ENCODE measurements at places on chromosomes 1 and 21.

- DNase-seq, result no peak
Measured at GRCh38 chr1:73356485-73356884, 841.5 kb downstream of the LRRIQ3 start.

DNA sequence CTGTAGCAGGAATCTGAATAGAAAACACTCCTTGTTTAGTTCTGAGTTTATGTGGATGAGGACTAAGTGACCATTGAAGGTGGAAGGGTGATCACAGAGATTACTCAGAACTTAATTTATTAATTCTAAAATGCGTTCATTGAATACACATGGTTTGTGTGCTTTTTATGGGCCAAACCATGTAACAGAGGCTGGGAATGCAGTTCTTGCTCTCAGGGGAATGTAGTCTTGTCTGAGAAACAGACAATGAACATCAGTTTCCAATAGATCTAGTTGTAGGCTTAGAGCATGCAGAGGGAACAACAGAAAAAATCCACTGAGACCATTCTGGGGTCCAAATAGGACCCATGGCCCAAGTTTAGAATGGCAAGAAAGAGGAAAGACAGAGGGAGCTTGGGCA, 46.1 kb downstream of the ITSN1 start:
- no peak for DNase-seq

GRCh38 chr1:167463875-167464575, 54.3 kb downstream of the CD247 start:
- no peak for DNase-seq

DNA sequence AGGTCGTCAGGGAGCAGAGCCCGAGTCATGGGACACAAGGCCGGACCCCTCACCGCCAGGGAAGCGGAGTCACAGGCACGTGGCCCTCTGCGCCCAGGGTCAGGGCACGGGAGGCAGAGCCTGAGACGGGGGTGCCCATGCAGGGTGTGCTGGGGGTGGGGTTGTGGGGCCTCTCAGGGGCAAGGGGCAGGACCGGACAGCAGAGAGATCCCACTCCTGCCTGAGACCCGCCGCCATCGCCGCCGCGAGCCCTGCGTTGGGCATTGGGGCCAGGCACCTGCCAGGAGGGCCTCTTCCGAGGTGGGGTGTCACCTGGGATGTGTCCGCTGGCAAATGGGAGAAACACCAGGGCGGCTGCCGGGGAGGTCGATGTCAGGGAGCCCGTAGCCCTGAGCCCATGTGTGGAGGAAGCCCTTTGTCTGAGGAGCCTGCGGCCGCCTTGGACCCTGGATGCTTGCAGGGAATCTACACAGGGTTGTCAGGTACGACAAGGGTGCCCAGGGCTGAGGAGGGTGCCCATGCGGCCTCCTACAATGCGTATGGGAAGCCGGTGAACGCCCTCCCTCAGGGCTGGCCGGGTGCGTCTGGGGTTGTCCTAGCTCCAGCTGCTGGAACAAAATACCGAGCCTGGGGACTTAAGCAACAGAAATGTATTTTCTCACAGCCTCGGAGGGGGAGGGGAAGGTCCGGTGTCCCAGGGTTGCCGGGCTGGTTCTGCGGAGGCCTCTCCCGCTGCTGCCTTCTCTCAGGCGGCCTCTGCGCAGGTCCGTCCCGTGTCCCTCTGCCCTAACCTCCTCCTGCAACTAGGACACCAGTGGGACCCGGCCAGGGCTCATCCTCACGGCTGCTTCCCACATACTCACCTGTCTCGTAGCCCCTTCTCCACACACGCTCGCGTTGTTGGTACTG, 16.4 kb upstream of the C1orf159 start:
- no peak for DNase-seq

DNA sequence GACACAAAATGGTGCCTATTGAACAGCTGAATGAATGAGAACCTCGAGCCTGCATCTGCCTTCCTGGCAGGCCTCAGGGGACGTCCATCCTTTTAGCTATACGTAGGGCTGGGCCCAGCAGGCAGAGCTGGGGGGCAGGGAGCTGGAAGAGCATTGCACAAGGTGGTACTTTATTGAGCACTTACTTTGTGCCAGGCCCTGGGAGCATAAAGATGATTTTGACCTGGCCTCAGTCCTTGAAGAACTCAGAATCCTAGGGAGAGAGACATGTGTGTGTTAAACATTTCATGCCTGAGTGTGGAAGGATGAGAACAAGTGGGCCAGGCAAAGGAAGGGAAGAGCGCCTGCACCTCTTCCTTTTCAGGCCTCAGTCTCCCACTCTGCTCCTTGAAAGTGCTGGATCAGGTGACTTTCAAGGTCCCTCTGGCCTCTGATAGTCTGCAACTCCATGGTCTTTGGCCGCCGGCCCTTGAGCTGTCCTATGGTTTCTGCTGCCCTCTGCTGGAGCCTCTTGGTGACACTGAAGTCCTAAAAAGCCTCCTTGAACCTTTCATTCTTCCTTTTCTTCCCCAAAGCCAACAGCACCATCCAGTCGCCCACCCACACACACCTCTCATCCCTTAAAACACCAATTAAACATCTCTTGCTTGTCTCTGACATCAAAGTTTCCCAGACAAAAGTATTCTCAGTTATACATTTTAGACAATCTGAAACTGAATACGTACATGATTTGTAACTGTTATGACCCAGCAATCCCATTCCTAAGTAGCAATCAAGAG, 3.5 kb upstream of the PEAR1 start:
- DNase-seq, result no peak

DNA sequence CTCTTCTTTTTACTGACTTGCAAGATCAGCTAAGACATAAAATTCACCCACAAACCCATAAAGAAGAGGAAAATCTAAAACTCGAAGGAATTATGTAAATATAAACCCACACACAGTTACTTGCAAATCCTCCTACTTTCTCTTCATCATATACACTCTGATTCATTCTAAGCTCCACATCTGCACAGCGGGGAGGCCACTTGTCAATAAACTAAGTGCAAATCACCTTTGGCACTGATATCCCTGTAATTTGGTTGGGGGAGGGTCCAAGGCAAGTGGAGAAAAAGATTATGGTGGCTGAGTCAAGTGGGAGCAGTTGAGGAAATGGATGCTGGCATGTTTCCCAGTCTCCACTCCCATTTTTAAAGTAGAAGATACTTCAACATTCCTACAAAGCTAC, 596.5 kb downstream of the MATN1 start:
- no peak for DNase-seq

DNA sequence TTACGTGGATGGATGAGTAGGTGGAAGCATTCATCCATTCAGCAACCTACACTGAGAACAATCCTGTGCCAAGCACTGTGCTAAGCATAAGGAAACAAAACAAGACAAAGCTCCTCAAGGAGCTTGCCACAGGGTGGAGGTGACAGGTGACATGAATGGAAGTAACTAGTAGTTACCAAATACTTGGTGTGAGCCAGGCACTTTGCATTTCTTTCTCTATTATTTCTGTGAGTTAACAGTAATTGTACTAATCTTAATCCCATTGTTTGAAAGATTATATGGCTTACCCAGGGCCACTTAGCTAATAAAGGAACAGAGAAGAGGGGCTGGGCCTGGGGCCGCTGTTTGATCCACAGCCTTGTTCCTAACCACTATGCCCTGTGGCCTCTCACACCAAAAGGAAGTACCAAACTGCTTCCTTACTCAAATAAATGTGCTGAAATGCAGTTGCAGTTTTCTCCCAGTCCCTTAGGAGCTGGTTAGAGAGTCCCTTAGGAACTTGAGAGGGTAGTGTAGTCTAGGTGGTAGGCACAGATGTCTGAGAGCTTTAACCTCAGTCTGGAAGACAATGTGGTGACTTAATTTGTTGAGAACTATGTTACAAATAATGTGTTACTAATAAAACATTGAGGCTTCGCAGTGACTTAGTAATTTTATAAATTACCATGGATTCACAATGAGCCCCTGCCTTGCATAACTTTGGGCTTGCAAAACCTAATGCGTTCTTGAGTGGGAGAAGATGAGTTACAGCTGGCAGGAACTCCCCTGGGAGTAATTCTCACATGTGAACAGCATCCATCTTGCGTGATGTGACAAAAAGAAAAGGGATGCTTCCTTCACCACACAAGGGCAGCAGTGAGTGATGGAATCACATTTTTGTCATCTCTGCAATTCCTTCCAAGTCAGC, 69.8 kb downstream of the MPZL1 start:
- no peak for DNase-seq

DNA sequence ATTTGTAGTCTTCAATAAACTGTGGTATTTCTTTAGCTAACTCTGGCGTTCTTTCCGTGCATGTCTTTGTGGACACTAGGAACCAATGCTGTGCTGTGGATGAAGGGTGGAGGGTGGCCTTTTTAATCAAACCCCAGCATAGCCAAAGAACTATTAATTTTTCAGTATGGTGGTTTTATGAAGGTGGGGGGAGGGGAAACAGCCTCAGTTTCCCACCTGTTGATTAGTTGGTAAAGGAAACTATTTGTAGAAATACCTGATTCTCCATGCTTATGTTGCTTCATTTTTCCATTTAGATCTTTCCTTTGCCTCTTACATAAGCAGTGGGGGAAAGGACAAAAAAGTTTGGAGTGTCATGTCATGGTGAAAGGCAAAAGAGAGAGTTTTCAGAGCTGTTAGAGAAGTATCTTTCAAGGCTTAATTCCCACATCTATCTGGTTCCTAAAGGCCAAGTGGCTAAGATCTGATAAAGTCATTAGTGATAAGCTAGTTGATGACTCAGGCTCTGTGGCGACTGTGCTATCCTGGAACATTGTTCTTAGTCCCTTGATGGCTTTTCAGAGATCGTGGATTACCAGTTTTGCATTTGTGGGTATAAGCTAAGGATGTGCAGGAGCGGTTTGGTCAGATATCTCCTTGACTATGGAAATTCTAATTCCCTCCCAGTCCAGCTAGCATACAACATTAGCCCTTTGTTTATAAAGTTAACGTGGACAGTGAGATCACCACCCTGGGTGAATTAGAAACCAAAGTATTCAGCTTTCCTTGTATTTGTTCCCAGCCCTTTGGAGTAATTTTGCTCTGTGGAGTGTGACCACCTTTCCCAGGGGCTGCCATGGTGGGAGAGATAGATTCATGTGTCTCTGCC, 8.7 kb upstream of the HAX1 start:
- no peak for DNase-seq

DNA sequence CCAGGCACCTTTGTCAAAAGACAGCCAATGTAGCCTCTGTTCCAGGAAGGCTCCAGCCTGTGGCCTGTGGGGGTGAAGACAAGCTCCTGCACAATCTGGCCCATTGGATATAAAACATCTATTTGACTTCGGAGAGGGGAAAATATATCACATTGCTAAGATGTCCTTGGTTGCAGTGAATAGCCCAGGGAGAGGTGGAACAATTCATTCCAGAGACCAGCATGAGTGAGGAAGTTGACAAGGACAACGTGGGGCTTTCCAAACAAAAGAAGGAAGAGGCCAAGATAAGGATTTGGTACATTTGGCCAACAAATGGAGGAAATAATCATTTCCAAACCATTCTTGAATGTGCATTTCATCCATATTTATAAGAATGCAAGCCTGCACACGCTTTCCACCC, 187.0 kb downstream of the ETS2 start:
- no peak for DNase-seq

DNA sequence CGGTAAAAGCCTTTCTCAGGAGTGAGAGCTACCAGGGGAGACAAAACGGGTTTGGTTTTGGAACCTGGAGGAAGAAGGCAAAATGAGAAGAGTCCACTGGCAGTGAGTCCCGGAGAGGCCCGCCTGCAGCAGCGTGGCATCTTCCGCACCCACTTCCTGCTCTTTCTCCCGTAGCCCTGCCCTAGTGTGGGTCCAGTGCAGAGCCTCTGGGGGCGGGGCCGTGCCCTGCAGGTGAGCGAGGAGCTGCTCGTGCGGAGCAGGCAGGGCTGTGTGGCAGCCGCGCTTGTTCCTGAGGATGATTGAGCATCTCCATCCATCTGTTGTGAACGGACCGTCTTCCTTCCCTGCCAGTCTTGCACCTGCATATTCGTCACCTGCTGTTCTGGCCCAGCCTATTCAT, 66.5 kb downstream of the PEX14 start:
- no peak for DNase-seq

- DNase-seq, result no peak
Measured at GRCh38 chr1:205172729-205173366, 38.7 kb downstream of the DSTYK start.

GRCh38 chr1:64043288-64043687, 160.1 kb upstream of the UBE2U start:
- no peak for DNase-seq

DNA sequence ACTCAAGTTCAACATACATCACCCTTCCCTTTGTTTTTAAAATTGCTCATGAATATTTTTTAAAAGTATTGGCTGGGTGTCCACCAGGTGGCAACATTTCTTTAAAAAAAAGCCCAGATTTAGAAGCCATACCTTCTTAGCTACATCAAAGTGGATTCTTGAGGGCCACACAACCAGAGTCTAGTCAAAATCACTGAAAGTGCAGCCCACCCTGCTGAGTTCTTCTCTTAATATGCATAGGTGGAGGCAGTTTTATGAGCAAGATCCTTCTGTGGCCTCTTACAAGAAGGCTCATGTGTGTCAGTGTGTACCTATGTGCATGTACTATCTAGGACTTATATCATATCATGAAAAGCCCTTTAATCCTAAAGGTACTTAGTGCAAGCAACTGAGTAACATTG, 16.9 kb upstream of the GNG12 start:
- DNase-seq, result no peak

- DNase-seq, result no peak
Measured at GRCh38 chr1:153698923-153699714, 20.6 kb downstream of the NPR1 start.

- DNase-seq, result no peak
Measured at GRCh38 chr1:240831191-240831631, 219.3 kb upstream of the GREM2 start.

DNA sequence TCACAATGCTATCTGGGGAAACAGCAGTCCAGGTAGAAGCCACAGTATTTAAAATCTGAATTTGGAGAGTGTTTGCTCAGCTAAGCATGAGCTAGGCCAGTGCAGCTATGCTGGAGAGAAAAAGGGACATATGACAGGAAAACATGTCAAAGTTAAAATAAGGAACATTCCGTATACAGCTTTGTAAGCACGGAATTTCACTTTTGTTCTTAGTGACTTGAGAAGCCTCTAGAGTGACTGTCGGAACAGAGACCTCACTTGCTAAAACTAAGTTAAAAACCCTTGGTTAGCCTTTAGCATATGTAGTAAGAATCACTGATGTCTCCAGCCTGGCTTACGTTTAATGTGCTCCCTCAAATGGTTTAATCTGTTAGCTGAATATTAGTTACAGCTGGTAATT, 661.7 kb downstream of the KCNT2 start:
- DNase-seq, result no peak

DNA sequence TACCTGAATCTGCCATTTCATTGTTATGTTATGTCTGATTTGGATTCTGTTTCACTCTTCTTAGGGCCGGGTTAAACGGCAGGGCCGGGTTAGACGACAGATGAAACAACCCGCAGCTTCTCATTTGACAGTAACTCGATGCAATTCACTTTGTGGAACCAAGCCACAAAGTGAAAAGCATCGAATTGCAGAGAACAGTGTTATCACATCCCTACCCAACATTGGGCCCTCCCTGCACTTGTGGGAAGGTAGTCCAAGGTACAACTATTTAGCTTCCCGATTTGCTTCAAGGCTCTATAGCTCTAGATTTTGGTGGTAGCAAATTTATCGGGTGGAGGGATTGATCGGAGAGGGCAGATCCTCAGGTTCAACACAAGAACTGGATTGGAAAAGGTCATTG, 17.0 kb downstream of the SON start:
- DNase-seq, result no peak
